CD4-positive, alpha-beta T cell (primary cell): ENCODE measurements at places on chromosomes 4 and X.

- no peak for DNase-seq
Observed at GRCh38 chr4:81355136-81355535, 116.6 kb downstream of the RASGEF1B start.

- DNase-seq = no peak
Observed at GRCh38 chr4:81531410-81531809, 59.7 kb upstream of the RASGEF1B start.

GRCh38 chr4:137274404-137274803, 257.9 kb downstream of the PCDH18 start:
- DNase-seq = no peak

- peak; percentile 25 for DNase-seq
Observed at GRCh38 chr4:86961605-86962295, 26.9 kb downstream of the AFF1 start.

DNA sequence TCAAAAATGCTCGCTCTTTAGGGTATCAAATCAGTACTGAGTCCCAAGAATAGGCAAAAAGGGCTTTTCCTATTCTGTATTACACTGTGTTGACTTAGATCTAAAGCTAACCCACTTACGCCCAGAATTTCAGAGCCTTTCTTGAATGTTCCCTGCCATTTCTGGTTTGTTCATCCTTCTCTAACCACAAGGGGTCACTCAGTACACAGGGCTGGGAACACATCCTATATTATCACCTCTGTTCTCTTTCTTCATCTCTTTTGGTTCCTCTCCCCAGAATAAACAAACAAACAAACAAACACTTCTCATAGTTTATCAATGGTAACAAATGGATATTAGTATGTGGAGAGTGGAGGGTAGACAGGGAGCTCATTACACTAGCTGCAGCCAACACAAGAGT, 25.5 kb upstream of the MORC4 start:
- no peak for DNase-seq

GRCh38 chrX:107199491-107199890, 6.7 kb downstream of the NUP62CL start:
- DNase-seq = no peak

DNA sequence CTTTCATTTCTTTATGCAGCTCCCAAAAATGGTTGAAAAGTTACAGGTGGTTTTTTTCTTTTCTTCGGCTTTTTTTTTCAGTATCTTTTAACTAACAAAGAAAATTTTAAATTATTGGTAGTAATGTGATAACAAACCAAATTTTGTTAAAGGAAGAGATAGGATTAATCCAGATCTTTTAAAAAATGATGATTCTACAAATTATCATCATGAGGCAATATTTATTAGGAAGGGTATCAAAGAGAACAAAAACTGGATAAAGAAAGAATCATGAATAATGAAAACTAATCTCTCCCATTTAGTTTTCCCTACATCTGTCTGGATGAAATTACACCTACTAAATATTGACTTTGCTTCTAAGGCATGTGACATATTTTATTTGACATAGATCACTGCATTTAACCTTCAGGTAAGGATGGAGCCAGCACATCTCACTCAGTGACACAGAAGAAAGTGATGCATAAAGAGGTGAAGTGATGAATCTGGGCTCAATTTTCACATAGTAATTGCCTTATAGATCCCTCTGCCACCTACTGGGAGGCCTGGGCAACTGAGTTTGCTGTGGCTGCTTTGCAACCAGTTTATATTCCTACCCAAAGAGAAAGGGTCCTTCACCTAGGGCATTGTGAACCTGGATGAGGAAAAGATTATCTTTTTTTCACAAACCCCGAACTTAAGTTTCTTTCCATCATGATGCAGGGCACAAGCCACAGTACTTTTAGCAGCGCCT, 155.6 kb downstream of the HNRNPD start:
- no peak for DNase-seq

DNA sequence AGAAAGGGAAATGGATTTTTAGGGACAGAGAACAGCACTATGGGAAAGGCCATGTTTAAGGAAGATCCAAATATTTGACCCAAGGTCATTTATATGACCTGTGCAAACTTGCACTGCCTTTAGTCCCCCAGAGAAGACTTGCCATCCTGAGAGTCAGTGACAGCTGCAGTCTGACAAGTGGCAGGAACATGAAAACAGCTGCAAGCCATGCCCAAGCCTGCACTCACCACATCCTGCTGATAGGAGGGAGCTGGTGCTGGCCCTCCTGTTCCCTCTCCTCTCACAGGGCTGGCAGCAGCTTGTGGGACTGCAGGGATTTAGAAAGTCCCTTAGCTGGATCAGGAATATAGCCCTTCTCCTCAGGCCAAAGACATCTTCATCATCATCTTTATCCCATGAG, 187.7 kb downstream of the RAP1GDS1 start:
- peak; percentile 12 for DNase-seq

- no peak for DNase-seq
Observed at GRCh38 chrX:24098932-24099331, 44.2 kb downstream of the EIF2S3 start.

GRCh38 chrX:140762061-140762460, 52.5 kb downstream of the LINC00632 start:
- DNase-seq = peak; percentile 38

GRCh38 chr4:2280531-2281300, 18.8 kb upstream of the MXD4 start:
- peak; percentile 31 for DNase-seq

- DNase-seq = no peak
Observed at GRCh38 chrX:22325096-22325495, 52.4 kb downstream of the CBLL2 start.

- DNase-seq = no peak
Observed at GRCh38 chr4:72011906-72012305, 19.9 kb upstream of the NPFFR2 start.

- no peak for DNase-seq
Observed at GRCh38 chr4:38920677-38921076, 53.1 kb downstream of the FAM114A1 start.

- no peak for DNase-seq
Observed at GRCh38 chr4:40827758-40828157, 78.0 kb downstream of the NSUN7 start.

DNA sequence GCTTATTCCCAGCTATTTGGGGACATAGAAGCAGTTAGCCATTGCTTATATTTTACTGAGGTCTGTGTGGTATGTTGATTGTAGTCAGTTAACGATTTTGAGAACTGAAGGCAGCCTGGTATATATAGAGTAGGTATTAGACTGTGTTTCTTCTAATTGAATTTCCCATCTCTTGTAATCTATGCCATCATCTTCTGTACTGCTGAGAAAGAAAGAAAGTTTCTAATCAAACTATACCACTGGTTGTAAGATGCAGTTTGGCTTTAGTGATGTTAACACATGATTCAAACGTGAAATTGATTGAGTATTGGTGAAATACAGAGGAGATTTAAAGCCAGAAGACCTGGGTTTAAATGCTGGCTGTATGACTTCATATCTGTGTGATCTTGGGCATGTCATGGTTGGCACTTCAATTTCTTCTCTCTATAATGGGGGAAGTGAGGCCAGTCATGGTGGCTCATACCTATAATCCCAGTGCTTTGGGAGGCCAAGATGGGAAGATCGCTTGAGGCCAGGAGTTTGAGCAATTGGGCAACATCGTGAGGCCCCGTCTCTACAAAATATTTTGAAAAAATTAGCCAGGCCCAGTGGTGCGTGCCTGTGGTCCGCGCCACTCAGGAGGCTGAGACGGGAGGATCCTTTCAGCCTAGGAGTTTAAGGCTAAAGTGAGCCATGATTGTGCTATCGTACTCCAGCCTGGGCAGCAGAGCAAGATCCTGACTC, 11.6 kb downstream of the HTT start:
- DNase-seq = no peak

GRCh38 chr4:147366164-147366563, 114.7 kb upstream of the EDNRA start:
- no peak for DNase-seq

DNA sequence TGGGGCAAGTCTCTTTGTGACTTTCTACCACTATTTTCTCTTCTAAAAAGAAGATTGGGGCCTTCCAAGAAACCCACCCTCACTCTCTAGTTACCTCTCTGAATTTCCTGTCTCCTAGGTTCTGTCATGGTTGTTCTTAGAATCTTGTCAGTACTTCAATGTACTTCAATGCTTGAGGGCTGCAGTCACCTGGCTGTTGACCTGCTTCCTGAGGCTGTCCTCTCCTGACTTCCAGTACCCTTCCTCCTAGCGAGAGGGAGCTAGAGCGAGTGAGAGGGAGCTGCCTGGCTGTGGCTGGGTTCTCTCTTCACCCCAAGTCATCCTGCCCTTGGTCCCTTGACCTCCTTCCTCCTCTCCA, 17.7 kb downstream of the CD99L2 start:
- peak; percentile 0 for DNase-seq

DNA sequence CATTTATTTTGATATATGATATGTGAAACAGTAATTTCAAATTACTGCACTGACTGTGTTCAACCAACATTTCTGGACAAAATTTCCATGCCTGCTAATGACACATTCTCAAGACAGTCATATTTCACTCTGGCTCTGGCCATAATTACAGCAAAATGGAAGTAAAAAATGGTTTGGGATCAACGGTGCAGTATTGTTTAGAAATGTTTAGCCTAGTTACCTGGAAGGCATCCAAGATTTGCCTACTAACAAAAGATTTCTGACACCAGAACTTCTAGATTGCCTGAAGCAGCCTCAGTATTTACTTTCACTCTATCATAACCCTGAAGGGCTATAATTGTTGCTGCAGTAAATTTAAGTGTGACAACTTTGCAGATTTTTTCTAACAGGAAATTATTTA, 416.3 kb downstream of the PCDH10 start:
- DNase-seq = no peak

DNA sequence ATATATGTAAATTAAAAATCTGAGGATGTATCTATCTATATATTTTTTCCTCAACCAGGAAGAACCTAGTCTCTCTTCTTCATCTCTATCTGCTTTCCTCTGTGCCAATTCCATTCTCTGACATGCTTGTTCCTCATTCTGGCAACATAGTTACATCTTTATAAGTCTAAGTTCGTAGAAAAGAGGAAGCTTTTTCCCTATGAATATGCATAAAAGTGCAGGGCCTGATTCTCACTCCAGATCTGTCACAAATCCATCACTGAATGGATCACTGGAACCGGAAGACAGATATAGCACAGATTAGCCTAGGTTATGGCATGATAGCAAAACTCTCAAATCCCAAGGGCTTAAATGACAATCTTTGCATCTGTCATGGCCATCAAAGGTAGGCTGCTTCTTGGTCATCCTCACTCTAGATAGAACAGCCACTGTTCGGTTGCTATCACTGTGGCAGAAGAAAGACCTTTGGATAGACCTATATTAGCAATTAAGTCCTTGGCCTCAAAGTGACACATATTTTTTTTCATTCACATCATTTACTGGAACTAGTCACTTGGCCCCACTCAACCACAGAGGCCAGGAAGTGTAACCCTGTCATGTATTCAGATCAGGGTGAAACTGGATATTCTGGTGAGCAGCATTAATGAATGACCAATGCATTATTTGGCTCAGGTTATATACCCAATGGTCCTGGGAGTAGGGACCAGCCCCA, 22.2 kb downstream of the DTHD1 start:
- DNase-seq = no peak
